Muscle of leg (tissue), 16 donors: ENCODE measurements at places on chromosomes 7 and 10.

GRCh38 chr10:87960230-87960629 lies 96.8 kb downstream of the PTEN start:
- no peaks in the 10 kb centered on the region for H3K4me1 ChIP-seq
- H3K36me3 ChIP-seq = peaks cover 14% of the 10 kb centered on the region
- no peak for DNase-seq
- H3K4me3 ChIP-seq = no peak overlapping the region
- no peak overlapping the region for H3K27ac ChIP-seq
- H3K27me3 ChIP-seq = no peaks in the 10 kb centered on the region

- H3K36me3 ChIP-seq = no peaks in the 10 kb centered on the region
- H3K27ac ChIP-seq = no peak overlapping the region
- DNase-seq = no peak
- H3K4me3 ChIP-seq = no peak overlapping the region
Measured at GRCh38 chr10:75484717-75485116, 53.3 kb downstream of the LRMDA start.

DNA sequence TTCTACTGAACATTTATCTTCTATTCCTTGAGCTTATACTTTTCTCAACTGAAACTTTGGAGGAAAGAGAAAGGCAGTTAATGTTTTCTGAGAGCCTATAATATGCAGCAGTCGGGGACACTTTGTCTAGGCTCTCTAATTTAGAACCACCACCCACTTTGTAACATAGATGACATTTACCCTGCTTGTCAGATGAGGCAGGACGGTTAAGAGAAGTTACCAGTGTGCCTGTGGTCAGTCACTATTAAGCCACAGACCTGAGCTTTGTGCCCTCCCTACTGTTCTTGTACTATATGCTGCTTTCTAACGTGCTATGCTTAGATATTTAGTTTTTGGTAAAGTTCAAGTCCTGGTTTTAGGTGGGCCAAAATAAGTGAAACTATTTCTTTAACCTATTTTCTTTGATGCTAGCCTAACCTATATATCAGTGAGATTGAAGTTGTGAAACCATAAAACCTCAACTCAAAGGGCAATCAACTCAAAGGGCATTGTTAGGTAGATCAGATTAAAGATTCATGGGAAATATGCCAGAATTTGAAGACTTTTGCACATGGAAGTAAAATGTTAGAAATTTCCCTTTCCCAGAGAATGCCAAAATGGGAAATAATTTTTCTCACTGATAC lies 156.5 kb upstream of the AGR3 start:
- H3K27ac ChIP-seq = no peak overlapping the region
- no peaks in the 10 kb centered on the region for H3K27me3 ChIP-seq
- no peaks in the 10 kb centered on the region for H3K36me3 ChIP-seq
- no peak overlapping the region for H3K4me3 ChIP-seq

- H3K27ac ChIP-seq = peak overlapping the region; percentile 98
- H3K4me1 ChIP-seq = peaks cover 66% of the 10 kb centered on the region
- peak overlapping the region; percentile 72 for H3K4me3 ChIP-seq
- peaks cover 74% of the 10 kb centered on the region for H3K27me3 ChIP-seq
Measured at GRCh38 chr7:27172823-27173510, 1.2 kb downstream of the HOXA10 start.

GRCh38 chr10:72552857-72553256 lies 73.0 kb downstream of the MICU1 start:
- peaks cover 10% of the 10 kb centered on the region for H3K36me3 ChIP-seq
- H3K4me1 ChIP-seq = no peaks in the 10 kb centered on the region
- H3K27me3 ChIP-seq = no peaks in the 10 kb centered on the region
- DNase-seq = peak; percentile 51
- no peak overlapping the region for H3K4me3 ChIP-seq

- no peak for DNase-seq
- no peaks in the 10 kb centered on the region for H3K27me3 ChIP-seq
- H3K36me3 ChIP-seq = no peaks in the 10 kb centered on the region
- no peak overlapping the region for H3K27ac ChIP-seq
Measured at GRCh38 chr7:100411101-100411500, 17.4 kb downstream of the ZCWPW1 start.

DNA sequence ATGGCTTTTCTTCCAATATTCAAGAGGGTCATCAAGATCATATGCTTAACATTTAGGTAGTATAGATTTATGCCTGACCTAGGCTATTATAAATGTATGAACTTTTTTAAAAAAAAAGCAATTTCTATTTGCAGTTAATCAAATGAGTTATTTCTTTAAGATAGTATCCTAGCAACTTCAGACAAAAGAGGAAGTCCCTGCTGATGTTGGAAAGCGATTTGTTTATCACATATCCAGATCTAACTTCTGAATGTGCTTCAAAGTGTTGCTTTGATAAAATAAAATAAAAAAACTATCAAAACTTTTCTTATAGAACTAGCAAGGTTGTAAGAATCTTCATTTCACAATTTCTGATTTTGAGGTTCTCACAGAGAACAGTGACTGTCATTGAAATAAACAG lies 401.9 kb upstream of the PHF14 start:
- H3K4me3 ChIP-seq = no peak overlapping the region
- H3K27ac ChIP-seq = no peak overlapping the region
- no peaks in the 10 kb centered on the region for H3K27me3 ChIP-seq
- H3K36me3 ChIP-seq = no peaks in the 10 kb centered on the region
- DNase-seq = no peak
- H3K4me1 ChIP-seq = no peaks in the 10 kb centered on the region

DNA sequence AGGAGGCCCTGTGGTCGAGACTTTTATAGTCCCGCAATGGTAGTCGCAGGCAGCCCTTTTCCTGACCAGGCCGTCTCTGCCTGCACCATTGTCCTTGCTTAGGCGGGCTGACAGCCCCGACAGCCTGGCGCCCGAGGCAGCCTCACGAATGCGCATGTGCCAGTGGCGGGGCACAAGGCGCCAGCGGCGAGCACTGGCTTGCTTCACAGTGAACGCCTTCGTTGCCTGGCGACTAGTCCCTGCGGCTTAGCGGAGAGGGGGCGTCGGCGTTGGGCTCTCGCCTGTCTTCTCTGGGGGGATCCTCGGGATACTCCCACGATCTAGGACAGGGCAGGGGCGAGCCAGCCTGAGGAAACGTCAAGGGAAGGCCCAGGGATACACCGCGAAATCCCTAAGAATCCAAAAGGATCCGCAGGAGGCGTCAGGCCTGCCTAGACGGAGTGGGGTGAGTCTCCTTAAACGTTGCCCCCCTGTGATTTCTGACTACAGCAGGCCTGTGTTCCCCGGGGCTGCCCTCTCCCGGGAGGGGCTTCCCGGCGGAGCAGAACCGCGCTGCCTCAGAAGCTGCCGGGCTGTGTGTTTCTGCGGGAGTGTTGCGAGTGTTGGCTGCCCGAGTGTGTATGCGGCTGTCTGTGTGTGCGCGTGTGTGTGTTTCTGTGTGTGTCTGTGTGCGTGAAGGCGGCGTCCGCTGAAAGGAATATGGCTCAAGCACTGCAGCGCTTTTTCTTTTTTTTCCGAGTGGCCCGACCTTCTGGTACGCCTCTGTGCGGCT lies 20.5 kb upstream of the ZNF273 start:
- H3K27me3 ChIP-seq = peaks cover 32% of the 10 kb centered on the region
- peak overlapping the region; percentile 32 for H3K4me3 ChIP-seq
- no peaks in the 10 kb centered on the region for H3K36me3 ChIP-seq
- DNase-seq = peak; percentile 68

- H3K27me3 ChIP-seq = peaks cover 24% of the 10 kb centered on the region
- H3K4me1 ChIP-seq = no peaks in the 10 kb centered on the region
- H3K36me3 ChIP-seq = no peaks in the 10 kb centered on the region
- no peak overlapping the region for H3K4me3 ChIP-seq
- H3K27ac ChIP-seq = no peak overlapping the region
- no peak for DNase-seq
Measured at GRCh38 chr10:123518765-123519164, 147.4 kb upstream of the GPR26 start.

GRCh38 chr7:132532281-132532680 lies 44.0 kb downstream of the PLXNA4 start:
- H3K27ac ChIP-seq = no peak overlapping the region
- DNase-seq = no peak
- no peaks in the 10 kb centered on the region for H3K36me3 ChIP-seq
